ENCODE measurements at places on chromosomes 1 and 21. TPM values are rescaled to one million over a fixed set of nuclear protein-coding genes. Genes with fewer than 3 reads are reported as not detected.

SH2D1B gene
- 0.73 TPM for total RNA-seq

ESRRG gene
- 247 TPM for total RNA-seq

GPR25 gene
- total RNA-seq = not detected

- peak; percentile 76 for DNase-seq
Observed at GRCh38 chr1:98468111-98468717, 193.3 kb upstream of the SNX7 start.

DNA sequence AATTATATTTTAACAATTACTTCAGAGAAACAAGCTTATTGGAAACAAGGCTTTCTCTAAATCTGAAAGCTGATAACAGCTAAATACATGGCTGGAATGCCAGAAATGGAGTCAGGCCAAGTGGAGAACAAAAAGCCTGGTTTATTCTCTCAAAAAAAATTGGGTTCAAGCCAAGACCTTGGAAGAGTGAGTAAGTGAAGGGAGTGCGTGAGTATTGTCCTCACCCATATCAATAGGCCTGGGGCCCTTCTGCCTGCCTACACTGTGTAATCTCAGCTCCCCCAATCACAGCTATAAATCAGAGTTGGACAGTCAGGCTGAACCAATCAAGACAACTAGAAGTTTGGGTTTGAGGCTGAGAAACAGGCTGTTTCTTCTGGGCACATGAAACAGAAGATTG lies 7.4 kb downstream of the KYAT3 start:
- DNase-seq = peak; percentile 57

- no peak for DNase-seq
Observed at GRCh38 chr1:30515755-30516484, 207.5 kb downstream of the MATN1 start.

- DNase-seq = no peak
Observed at GRCh38 chr1:248817065-248817464, 8.7 kb downstream of the SH3BP5L start.

GRCh38 chr1:32112806-32113375 lies 5.0 kb downstream of the KPNA6 start:
- no peak for DNase-seq

GRCh38 chr1:208756339-208756981 lies 512.3 kb upstream of the PLXNA2 start:
- DNase-seq = no peak

GRCh38 chr1:161046605-161047228 lies 940 bp upstream of the USF1 start:
- DNase-seq = no peak
